Muscle of back (tissue), 13 donors: ENCODE measurements at places on chromosomes 5 and 9.
A peak's percentile ranks its signal among the peaks of the same experiment; 100 is the strongest.

DNA sequence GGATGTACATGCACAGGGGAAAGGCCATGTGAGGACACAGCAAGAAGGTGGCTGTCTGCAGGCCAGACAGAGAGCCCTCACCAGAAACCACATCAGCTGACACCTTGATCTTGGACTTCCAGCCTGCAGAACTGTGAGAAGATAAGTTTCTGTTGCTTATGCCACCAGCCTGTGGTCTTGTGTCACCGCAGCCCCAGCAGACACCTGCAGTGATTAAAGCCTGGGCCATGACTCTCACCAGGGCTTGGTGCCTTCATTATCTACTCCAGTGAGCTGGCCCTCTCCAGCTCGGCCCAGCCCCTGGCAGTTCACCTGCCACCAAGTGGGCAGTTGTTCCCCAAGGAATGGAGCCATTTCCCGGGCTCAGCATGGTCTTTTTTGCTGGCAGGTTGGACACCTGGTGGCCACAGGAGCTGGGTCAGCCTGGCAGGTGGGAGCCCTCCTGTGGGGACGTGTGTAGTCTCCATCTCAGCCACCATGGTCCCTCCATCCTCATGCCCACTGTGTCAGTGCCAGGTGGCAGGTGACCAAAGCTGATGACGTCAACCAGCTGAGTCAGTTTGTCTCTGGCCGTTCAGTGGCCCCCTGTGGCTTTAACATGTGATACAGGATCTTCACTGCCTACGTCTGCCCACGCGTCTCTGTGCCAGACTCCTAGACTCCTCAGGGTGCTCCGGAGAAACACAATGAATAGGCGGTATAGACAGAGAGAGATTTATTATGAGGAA lies 99.9 kb upstream of the PPP1R26 start:
- no peak for DNase-seq

GRCh38 chr9:114236391-114237138 lies 81.2 kb downstream of the COL27A1 start:
- DNase-seq, result no peak

GRCh38 chr9:108845947-108846346 lies 9.8 kb downstream of the ACTL7B start:
- no peak for DNase-seq

GRCh38 chr5:173753307-173754168 lies 134.6 kb upstream of the CPEB4 start:
- DNase-seq, result peak; percentile 60

DNA sequence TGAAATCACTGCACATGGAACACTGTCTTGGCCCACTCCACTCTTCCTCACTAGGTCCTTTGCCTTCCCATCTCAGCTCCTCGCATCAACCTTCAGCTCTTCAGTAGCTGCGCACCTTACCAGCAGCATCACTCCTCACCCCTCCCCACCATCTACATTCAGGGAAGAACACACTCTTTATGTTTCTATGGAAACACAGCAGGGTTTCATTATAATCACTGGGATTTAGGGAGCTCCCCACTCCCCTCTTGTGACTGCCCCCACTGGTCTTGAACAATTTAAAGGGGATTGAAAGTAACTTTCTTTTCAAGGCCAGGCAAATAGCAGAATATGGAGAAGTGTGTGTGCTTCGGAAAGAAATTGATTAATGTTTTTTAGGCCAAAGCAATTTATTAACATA lies 111.2 kb downstream of the INSYN2B start:
- peak; percentile 24 for DNase-seq

DNA sequence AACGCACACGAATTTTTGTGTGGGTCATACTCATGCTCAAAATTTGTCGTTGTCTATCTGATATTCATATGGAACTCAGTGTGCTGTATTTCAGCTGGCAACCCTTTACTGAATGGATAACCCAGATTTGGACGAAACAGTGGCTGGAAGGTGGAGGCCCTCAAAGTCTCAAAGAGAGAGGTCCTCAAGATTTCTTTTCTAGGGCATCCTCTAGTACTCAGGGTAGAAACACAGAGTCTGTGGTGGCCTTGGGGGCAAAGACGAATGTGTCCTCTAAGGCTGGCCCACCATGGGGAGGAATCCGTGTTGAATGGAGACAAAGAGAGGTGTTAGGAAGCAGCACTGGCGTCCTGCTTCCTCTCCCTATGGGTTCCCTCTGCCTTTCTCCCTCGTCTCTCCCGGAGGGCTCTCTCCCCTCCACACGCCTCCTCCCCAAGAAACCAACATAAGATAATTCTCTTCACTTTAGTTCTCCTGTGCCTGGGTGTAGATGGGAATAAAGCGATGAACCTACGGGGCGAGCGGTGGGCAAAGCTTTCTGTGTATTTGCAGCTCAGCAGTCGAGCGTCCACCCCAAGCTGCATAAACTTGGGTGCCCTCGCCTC lies 333.7 kb downstream of the CWC27 start:
- no peak for DNase-seq

DNA sequence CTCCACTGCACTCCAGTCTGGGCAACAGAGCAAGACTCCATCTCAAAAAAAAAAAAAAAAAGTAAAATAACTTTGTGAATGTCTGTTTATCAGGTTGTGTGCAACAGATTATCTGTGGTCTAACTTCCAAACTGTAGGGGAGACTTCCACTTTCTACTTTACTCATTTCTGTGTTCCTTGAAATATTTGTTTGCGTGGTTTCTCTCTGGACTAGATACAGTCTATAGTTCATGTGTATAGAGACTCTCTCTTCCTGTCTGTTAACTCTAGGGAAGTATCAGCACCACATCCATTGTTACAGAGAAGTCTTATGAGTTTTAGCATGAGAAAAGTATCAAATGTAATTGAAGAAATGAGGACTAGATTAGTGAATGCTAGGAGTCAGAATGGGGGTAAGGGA lies 168.3 kb downstream of the LPAR1 start:
- no peak for DNase-seq

DNA sequence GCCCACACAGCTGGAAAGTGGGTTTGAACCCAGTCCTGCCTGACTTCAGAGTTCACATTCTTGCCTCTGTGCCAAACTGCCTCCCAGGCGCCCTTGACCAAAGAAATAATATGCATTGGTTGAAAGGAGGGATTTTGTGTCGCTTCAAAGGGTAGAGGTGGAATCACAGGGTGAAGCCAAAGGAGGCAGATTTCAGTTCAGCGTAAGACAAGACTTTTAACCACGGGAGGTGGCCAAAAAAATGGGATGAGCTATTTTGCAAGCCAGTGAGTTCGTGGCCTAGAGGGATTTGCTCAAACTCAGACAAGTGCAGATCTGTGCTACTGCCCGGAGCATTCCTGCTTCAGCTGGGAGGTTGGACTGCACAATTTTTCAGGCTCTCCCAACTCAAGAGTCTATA lies 57.6 kb upstream of the RANBP3L start:
- no peak for DNase-seq

- DNase-seq, result no peak
These were observed 18.3 kb upstream of the PHYHD1 start for GRCh38 chr9:128902351-128903078.

GRCh38 chr5:62585751-62586150 lies 7.1 kb downstream of the LRRC70 start:
- DNase-seq, result no peak

- DNase-seq, result no peak
These were observed 16.5 kb downstream of the SPACA9 start for GRCh38 chr9:132894862-132895835.

DNA sequence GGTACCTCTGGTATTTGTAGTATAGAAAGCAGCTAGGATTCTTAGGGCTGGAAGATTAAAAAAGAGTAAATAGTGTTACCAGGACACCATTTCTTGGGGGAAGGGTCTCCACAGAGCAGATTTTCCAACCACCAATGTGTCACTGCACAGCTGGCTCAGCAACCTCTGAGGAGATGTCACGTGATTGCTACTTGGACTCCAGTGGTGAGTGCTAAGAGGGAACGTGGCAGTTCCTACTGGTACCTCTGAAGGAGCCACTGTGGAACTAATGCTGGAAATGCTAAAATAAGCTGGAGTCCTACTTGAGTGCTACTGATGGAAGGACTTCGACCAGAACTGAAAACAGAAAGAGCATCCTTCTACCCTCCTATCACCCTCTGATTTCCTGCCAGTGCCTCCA lies 36.1 kb upstream of the SPDL1 start:
- no peak for DNase-seq

GRCh38 chr9:123460091-123460490 lies 104.1 kb downstream of the CRB2 start:
- DNase-seq, result no peak

DNA sequence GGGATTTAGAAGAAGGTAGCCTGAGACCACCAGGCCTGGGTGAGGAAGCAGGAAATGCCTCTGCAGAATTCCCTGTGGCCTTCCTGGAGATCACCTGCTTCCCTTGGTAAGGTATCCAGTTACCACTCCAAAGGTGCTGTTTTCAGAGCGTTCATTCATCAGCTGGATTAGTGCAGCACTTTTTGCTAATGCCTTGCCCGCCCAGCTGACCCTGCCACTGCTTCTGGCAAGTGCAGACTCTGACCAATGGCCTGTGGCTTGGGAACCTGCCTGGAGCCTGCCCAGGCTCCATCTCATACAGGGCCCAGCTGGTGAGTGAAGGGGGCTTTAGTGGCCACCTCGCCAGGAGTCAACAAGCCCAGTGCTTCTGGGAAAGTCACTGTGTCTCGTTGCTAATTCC lies 48.6 kb downstream of the FOXI1 start:
- DNase-seq, result no peak

DNA sequence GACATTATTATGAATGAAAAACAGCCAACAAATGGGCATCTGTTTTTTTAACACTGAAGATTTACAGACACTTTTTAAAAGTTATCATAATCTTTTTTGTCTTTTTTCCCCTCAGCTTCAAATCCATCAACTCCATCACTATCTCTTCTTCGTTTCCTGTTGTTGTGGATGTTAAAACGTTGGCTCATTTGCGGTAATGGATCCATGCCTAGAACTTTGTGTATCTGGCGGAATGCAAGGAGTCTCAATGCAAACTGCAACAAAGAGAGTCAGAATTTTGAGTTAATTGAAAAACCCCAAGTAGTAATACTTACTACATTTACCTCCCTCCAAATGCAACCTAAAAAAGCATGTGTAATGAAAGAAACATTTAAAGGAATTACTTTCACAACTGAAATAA lies 42.9 kb upstream of the MTMR12 start:
- no peak for DNase-seq

- no peak for DNase-seq
These were observed 54.4 kb downstream of the MRPL36 start for GRCh38 chr5:1745123-1745795.

DNA sequence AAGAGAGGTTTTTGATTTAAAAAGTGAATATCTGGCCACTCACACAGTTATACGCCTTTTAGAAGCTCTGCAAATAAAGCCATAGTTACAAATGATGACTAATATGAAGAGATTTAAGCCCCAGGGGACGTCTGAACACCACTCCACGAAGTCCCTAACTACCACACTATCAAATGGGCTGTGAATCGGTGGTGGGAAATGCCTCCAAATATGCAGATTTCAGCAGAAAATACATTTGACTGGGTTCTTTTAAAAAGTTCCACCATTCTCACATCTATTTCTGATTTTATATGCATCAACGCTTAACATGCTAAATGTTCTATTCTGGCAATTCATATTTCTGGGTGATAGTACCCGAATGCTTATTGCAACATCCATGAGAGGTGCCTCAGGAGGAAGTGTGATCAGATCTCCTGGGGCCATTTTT lies 22.5 kb downstream of the TICAM2 start:
- no peak for DNase-seq

- DNase-seq, result no peak
These were observed 291.2 kb upstream of the PTPRD start for GRCh38 chr9:10903969-10904368.
